ENCODE measurements at places on chromosomes 11 and 22. TPM values are rescaled to one million over a fixed set of nuclear protein-coding genes. Genes with fewer than 3 reads are reported as not detected.

The PATE2 gene
- not detected for total RNA-seq

The CRKL gene
- 84.9 TPM for total RNA-seq

The OR2D3 gene
- not detected for total RNA-seq

The EEF1G gene
- 2,023 TPM for total RNA-seq

- no peak for DNase-seq
Observed at GRCh38 chr11:10696468-10697322, 3.1 kb upstream of the IRAG1 start.

DNA sequence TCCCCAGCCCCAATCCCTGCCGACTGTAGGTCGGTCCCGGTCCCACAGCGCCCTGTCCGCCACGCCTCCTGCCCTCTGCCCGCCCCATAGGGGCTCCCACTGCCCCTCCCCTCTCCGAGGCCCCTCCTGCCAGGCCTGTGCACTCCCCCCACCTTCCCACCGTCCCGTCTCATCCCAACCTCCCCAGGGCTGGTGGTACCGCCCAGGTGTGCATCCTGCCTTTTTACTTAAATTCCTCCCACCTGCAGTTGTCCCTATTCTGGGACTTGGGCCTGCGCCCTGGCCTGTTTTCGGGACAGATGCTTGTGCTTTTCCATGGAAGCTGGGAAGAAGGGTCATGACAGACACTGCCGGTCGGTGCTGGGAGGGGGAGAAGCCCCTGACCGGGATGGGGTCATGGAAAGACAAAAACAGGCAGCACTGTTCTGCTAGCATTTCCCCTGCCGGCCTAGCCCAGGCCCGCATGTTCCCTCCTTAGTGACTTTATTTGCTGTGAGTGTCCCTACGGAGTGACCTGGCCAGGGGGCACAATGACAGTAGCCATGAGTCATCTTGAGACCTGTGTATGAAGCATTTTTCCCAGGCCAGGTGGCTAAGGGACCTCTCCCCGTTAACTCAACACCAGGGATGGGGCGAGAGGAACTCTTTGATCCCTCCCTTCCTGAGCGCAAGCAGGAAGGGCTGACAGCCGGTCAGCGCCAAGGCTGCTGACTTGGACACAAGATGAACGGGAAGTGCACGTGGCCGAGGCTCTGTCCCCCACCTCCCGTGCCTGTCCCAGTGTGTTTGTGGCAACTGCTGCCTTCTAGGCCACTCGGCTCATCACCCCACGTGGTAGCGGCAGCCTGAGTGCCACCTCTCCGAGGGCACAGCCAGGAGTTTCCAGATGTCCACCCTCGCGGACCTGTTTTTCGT is 7.1 kb downstream of the TBX1 start:
- DNase-seq = no peak

DNA sequence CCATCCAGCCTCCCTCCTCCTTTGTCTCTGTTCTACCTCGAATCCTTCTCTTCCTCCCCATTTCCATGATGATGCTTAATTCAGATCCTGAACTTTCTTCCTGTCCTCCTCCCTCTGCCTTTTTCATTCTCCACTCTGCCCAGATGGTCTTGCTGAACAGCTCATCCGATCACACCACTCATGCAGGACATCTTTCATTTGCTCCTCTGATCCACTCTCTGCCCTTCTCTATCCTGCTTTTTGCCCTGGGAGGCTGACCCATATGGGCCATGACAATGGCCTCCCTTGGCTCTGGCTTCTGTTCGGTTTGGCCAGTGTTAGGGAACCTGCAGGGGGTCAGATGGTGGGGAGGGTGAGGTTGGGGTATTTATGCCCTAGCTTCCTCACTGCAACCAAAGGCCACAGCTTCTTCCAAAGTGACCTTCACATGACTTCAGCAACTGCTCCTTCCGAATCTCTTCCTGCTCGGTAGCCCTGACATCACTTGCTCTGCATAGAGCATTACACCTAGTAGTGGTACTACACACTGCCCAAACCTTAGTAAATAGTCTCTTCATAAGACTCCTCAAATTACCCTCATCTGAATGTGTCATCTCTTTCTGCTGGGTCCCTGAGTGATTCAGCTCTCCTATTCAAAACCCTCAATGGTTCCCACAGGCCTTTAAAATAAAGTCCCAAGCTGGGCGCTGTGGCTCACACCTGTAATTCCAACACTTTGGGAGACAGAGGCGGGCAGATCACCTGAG is 32.7 kb upstream of the MICAL2 start:
- DNase-seq = no peak

DNA sequence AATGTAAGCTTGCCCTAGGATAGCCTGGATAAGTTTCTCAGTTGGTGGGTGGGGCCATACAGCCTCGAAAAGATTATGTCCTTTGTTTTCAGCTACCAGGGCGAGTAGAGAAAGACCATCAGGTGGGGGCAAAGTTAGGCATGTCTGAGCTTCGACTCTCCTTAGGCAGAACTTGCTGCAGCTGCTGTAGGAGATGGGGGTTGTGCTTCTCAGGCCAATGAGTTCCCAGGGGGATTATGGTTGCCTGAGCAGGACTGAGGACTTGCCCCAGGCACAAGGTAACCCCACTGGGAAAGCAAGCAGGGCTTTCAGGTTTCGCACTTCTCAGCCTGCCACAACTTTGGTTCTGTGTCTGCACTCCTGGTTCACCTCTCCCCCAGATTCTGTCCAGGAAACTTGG is 173.4 kb upstream of the SESN3 start:
- no peak for DNase-seq

DNA sequence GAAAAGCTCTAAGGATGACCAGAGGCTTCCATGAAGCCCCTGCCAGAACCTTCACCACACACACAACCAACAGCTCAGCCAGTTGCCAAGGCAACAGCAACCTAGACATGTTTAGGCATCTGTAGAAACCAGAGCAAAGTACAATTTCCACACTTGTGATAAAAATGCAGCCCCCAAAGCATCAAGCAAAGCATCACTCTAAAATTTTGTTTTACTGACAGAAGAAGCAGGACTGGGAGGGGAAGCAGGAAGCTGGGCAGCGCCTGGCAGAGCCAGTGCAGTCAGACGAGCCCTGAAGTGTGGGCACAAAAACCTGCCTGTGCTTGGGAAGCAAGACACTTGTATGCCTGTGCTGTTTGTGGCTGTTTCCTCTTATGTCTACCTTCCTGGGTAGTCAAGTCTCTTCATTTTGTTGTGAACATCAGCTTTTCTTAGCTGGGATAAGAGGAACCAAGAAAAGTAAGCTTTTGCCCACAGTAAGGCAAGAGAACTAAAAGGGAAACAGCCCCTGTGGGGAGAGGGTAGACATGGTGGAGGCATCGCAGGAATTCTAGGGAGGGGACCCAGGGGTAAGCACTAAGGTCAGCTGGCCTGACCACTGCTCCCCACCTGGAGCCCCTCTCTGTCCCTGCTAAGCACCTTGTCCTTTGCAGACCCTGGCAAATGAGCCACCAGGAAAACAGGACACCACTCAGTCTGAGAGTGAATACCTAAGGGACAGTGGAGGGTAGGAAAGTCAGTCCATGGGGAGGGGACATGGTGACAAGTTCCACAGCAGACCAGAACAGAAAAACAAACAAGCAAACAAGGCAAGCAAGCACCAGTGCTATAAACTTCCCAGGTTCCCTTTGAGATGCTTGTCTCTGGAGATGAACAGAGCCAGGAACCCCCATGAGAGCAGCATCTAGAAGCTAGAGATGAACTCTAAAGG is 13.4 kb downstream of the PACSIN2 start:
- no peak for DNase-seq

DNA sequence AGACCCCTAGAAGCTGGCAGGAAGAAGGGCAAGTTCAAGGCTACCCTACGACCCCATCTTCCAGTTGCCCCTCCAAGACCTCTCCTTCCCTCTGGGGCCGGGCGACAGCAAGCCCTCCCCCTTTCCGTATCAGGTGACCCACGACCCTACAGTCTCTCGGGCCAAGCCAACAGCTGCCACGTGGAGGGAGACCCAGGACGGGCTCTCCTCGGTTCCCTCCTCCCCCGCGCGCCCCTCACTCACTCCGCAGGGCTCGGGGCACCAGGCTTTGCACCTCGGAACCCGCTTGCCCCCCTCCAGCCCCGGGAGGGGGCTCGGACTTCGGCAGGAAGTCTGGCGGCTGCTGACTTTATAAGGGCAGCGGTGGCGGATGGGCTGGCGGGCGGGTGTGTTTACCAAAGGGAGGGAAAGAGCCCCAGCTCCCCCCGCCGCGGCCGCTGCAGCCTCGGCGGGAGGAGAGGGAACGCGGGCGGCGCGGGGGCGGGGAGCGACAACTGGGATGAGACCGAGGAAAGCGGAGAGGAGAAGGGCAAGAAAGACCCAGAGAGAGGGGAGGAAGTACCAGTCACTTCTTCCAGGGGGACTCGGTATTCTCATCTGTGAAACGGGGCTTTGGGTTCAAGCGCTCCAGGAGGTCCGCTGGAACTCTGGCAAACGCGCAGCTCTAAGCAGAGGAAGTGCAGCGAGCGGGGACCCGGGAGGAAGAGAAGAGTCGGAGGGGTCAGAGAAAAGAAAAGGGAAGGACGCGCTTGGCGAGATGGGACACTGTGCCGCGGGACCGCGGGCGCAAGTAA is 767 bp downstream of the SLC43A1 start:
- DNase-seq = peak; percentile 53

DNA sequence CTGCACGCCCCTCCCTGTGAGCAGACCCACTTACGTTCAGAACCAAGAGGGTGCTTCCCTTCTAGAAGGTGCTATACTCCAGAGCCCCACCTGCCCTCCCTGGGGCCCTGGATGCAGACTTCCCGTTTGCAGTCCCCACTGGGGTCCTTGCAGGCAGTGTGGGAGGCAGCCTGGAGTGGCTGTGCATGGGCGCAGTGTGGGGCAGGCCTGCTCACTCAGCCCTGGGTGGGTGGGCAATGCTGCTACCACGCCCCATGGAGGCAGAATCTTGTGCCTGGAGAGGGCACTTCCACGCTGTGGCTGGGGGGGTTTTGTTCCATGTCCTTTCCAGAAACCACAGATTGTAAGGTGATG is 116.2 kb downstream of the KCNQ1OT1 start:
- no peak for DNase-seq

DNA sequence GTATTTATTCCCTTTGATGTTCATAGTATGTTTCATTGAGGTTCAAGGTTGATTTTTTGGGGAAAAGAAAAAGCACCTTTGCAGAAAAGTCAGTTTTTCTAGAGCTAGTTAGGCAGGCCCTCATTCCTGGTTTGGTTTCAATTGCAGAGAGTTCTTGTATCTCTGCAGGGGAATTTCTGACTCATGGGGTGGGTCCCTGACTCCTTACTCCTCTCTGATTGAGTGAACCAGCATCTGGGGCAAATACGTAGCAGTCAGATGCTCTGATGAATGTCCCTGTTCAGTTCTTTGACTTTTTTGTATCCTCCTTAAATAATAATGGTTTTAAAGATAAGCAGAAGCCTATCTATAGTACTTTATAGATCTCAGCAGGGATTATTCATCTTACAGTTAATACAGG is 7.7 kb upstream of the NCR3LG1 start:
- no peak for DNase-seq

DNA sequence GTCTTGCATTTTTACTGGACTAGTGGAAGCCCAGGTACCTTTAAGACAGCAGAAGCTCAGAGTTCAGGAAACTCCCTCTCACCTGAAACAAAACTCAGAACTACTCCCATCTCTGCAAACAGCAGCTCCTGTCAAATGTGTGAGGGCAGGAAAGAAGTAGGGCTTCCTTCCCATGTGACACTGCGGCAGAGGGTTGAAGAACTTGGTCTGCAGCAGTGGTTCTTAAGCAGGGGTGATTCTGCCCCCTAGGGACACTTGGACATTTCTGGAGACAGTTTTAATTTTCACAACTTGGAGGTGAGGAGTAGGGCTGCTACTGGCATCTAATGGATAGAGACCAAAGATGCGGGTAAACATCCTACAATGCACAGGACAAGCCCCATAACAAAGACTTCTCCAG is 63.4 kb downstream of the RCN1 start:
- no peak for DNase-seq

- DNase-seq = no peak
Observed at GRCh38 chr11:131875611-131876010, 505.2 kb downstream of the NTM start.

DNA sequence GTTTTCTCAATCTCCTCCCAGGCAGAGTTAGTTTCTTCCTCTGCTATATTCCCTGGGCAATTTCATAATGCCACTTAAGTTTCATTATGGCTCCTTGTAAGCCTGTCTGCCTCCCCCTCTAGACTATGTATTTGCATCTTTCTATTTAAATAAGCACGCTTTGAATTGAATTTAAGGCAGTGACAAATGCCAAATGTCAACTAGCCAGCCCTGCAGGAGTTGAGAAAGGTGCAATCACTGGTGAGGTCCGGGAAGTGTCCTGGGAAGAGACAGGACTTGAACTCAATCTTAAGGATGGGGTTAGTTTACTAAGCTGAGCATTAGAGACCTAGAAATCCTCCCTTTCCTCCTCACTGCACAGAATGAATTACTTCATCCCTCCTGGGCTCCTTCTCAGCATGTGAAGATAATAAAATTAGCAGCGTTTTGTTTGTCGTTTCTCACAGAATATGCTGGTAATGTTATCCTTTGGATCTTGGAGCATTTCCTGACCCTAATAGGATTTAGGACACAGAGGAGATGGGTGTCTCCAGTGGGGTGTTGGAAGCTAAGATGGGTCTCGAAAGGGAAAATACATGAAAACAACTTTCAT is 1.6 kb downstream of the TCP11L1 start:
- no peak for DNase-seq

- no peak for DNase-seq
Observed at GRCh38 chr11:100630898-100631297, 56.2 kb upstream of the ARHGAP42 start.

- DNase-seq = no peak
Observed at GRCh38 chr11:70429428-70429705, 31.0 kb downstream of the CTTN start.

GRCh38 chr11:22444076-22444475 is 105.9 kb downstream of the SLC17A6 start:
- no peak for DNase-seq

GRCh38 chr11:123448823-123449222 is 18.8 kb downstream of the GRAMD1B start:
- no peak for DNase-seq

DNA sequence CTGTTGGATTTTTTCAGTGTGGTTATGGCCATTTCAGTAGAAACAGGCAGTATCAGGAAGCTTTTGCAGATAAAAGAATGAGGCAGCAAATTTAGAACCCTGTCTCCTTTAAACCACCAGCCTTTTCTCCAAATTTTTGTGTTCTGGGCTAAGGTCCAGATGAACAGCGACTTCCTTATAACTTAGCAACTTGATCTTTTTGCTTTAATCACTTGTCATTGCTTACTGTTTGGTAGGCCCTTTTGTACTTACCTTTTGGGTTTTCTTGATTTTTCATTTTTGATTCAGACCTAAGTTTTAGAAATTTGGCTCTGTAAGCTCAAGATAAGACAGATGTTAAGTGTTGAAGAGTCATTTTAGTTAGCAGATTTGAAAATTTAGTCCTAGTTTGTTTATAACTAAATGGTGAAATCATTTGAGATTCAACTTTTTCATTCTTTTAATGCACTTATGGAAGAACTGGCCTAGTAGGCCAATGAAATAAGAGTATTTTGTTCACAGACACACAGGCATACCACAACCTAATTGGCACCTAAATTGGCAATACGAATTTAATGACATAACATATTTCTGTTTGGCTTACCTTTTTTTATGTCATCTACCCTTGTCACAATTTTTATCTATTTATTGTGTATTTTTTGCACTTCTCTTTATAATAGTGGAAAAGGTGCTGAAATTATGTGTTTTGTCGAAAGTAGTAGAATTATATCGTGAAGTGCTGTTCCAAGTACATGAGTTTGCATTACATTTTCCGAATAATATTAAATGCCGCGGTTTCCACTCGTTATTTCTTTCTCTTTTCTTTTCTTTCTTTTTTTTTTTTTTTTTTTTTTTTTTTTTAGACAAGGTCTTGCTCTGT is 2.1 kb downstream of the RTN3 start:
- DNase-seq = no peak

GRCh38 chr11:11798586-11799438 is 43.0 kb upstream of the USP47 start:
- DNase-seq = peak; percentile 80

- DNase-seq = no peak
Observed at GRCh38 chr11:118264569-118265465, 720 bp upstream of the MPZL2 start.
